ENCODE measurements at places on chromosomes 3 and 15.

GRCh38 chr3:127816783-127817405 lies 5.4 kb downstream of the MGLL start:
- no peak for DNase-seq

GRCh38 chr3:129286081-129286480 lies 7.4 kb downstream of the HMCES start:
- DNase-seq, result no peak

GRCh38 chr3:123072152-123072551 lies 5.3 kb downstream of the PDIA5 start:
- DNase-seq, result no peak

DNA sequence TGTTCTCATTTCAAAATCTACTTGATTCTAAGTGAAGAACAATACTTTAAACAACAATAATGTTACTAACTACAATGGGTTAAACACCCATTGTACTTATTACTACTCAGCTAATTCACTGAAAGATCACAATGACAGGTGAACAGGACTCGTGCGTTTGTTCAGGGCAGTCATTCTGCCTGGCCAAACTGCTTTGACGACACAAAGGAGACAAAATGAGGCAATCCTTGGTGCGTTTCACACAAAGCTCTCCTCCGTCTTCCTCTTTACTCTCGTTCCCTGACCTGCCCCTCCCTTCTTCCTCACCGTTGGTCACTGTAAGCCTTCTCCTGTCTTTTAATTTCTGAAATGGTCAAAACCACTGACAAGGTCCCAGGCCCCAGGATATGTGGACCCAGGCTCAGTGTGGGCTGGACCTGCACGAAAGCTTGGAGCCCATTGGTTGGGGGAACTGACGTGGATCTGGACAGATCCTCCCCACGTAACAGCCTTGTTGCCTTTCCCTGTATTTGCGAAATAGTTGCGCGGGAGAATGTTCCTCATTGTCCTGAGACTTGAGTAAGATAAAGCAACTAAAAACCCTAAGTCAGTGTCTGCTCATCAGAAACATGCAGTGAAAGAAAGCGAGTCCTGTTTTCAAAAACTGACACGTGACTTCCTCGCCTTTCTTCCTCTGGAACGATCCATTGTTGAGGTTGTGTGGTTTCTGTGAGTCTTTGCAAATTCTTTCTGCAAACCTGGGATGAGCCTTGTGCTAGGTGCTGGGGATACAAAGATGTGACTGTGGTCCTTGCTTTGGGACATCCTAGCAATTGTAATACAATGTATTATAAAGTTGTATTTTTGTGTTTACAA lies 147.1 kb upstream of the RGMA start:
- DNase-seq, result no peak

GRCh38 chr15:32669896-32670611 lies 28.5 kb downstream of the SCG5 start:
- DNase-seq, result no peak

- peak; percentile 57 for DNase-seq
Observed at GRCh38 chr3:194306771-194307640, 44.1 kb downstream of the CPN2 start.

- DNase-seq, result no peak
Observed at GRCh38 chr15:67135494-67135893, 70.1 kb downstream of the SMAD3 start.

DNA sequence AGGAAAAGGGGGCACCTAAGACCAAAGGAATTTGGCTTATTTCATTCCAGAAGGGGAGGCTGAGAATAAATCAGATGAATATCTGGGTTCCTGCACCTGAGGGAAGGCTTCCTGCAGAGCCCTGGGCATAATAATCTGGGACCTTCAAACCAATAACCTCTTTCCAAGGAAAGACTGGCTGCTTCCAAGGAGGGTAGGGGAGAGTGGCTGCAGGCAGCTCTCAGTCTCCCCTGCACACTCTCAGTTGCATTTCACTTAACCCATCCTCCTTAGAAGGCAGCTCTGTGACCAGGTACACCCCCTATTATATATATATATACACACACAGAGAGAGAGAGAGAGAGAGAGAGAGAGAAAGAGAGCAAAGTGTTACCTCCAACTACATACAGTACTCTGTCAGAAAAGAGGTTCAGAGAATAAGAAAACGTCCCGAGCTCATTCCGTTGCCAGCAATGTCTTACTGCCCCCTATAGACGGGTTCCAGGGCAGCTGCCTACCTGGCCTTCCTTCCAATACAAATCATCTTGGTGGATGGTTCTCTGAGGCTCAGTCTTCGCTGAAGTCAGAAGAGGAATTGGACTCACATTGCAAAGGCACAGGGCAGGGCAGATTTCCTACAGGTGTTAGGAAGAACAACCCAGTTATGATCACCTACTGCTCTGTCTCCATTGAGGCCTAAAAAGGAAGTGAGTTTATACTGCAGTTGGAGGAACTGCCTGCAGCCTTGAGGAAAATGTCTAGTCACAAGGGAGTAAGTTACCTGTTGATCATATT lies 26.1 kb downstream of the CAPN3 start:
- DNase-seq, result peak; percentile 61

GRCh38 chr15:58952751-58953150 lies 19.3 kb upstream of the SLTM start:
- DNase-seq, result no peak

GRCh38 chr15:69926006-69926405 lies 171.7 kb downstream of the TLE3 start:
- DNase-seq, result no peak

Data from germinal center (tissue), 1 donor.